ENCODE measurements at places on chromosomes 12 and 14.

GRCh38 chr12:96308881-96309280 lies 91.4 kb downstream of the CDK17 start:
- peak; percentile 31 for ATAC-seq

GRCh38 chr14:88005978-88006851 lies 1.3 kb downstream of the GPR65 start:
- ATAC-seq: no peak

- ATAC-seq: no peak
Observed at GRCh38 chr14:98154254-98154653, 1117.7 kb downstream of the BCL11B start.

DNA sequence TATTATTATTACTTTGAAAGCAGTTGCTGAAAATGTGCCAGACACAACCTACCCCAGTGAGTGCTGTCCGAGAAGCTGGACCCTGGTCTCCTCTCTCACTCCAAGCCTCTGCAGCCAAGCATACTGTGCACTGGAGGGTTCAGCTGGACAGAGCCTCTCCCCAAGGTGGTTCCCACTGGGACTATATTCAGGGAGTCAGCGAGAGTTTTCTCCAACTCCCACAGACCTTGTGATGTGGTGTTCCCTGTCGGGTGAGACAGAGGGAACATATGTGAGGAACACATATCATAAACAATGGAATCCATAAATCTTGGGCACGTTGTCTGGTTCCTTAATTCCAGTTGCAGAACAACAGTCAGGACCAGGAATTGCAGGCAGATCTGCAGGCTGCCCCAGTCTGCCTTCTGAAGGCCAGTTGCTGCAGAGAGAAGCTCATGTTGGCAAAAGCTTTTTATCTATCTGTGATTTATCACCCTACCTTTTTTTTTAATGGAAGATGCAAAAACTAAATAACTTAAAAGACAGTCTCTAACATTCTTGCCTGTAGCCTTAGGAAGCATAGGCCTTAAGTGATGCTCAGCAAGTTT lies 619.8 kb upstream of the TBX3 start:
- ATAC-seq: no peak

DNA sequence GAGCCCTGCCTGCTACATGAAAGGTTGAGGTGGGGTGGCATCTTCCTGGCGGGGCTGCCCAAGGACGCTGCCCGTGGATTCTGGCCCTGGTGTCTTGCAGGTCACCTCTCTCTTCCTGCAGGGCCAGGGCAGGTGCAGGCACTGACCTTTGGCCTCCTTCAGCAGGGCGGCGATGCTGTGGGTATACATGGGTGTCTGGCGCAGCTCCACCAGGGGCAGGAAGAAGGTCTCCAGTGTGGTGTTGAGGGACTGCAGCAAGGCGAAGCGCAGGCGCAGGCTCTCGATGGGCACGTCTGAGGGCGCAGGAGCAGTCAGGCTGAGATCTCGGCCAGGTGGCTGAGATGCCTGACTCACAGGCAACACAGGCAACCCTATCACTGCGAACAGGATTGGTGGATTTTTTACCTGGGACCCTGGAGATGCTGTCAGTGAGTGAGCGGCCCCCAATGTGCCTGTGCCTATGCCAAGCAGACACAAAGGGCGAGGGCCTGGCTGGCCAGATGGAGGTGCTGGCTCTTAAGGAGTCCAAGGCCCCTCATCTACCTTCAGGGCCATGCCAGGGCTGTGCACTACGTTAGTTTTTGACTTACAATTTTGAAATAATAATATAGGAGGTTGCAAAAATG lies 45.7 kb downstream of the TRAFD1 start:
- ATAC-seq: no peak

GRCh38 chr12:77429426-77429825 lies 364.1 kb upstream of the E2F7 start:
- no peak for ATAC-seq

- peak; percentile 49 for ATAC-seq
Observed at GRCh38 chr12:115451780-115452736, 768.1 kb upstream of the TBX3 start.

GRCh38 chr14:99534863-99535262 lies 53.7 kb downstream of the CCNK start:
- ATAC-seq: peak; percentile 71

- no peak for ATAC-seq
Observed at GRCh38 chr12:89514751-89515150, 9.8 kb downstream of the GALNT4 start.

DNA sequence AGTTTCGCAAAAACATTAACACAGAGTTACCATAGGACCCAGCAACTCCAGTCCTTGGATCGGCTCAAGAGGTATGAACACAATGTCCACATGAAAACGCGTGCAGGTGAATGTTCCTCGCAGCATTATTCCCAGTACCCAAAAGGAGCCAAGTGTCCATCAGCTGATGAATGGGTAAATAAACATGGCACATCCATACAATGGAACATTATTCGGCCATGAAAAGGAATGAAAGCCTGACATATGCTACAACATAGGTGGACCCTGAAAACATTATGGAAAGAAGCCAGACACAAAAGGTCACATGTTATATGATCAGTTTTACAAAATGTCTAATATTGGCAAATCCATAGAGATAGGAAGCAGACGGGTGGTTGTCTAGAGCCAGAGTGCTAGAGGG lies 9.1 kb downstream of the RILPL1 start:
- ATAC-seq: no peak

DNA sequence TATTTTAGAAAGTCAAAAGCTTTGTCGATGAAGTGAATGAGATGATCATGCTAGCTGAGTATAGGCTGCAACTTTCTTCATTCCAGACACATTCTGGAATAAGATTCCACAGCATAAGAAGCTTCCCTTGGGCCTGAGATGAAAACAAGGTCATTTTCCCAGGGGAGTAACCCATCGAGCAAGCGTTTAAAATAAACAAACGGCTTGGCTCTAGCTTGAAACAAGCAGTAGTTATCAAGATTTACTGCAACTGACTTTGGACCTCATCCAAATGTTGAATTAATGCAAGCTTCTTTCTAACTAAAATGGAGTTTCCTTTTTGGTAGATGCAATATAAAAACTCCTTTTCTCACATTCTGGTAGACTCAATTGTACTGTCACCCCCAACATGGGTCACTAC lies 23.0 kb downstream of the KCNJ8 start:
- no peak for ATAC-seq

DNA sequence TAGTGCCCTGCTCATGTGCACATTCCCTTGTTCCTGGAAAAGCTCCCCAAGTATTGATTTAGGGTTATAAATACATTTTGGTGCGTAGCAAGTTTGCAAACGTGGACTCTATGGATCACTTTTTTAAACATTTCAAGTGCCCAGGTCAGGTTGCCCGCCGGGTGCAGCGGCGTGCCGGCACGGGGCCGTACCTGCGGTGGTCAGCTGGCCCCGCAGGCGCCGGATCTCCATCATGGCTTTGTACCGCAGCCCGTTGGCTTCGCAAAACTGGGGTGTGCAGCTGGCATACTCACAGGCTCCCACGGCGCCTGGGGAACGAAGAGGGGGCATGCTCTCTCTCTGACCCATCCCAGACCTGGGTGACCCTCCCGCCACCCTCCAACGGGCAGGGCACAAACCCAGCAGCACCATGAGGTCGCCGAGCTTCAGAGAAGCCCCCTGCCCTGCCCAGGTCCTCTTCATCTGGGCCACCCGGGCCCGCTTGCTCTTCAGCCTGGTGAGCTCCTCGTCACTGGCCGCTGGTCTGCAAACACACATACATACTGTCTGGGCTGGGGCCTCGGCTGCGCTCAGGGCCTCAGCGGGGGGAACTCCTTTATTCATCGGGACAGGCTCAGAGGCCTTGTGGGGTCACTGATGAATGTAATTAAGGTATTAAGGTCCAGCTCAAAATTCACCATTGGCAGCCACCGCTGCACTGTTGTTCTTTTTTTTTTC lies 35.1 kb downstream of the DHX37 start:
- no peak for ATAC-seq

GRCh38 chr14:34007902-34008301 lies 57.0 kb upstream of the EGLN3 start:
- no peak for ATAC-seq

GRCh38 chr14:85057221-85057620 lies 472.7 kb upstream of the FLRT2 start:
- no peak for ATAC-seq

GRCh38 chr12:92601680-92602079 lies 101.1 kb upstream of the PLEKHG7 start:
- ATAC-seq: no peak

GRCh38 chr14:76065519-76065918 lies 80.0 kb downstream of the IFT43 start:
- ATAC-seq: no peak

GRCh38 chr12:28108599-28108998 lies 81.7 kb upstream of the CCDC91 start:
- ATAC-seq: no peak

GRCh38 chr14:78700236-78700635 lies 530.1 kb downstream of the NRXN3 start:
- ATAC-seq: no peak

GRCh38 chr12:116610971-116611541 lies 51.9 kb downstream of the MAP1LC3B2 start:
- no peak for ATAC-seq

- no peak for ATAC-seq
Observed at GRCh38 chr12:89101440-89101839, 250.9 kb downstream of the DUSP6 start.

GRCh38 chr12:74482115-74482514 lies 55.5 kb upstream of the ATXN7L3B start:
- no peak for ATAC-seq

Measured in SK-N-SH treated with all-trans-retinoic acid at 6 μM for 48 hours (cell line).